Posterior vena cava (tissue), 2 donors: ENCODE measurements at places on chromosomes 12 and 14. TPM values are rescaled to one million over a fixed set of nuclear protein-coding genes. Genes with fewer than 3 reads are reported as not detected.

- DNase-seq, result no peak
Measured at GRCh38 chr12:110687396-110688169, 1.3 kb downstream of the HVCN1 start.

DNA sequence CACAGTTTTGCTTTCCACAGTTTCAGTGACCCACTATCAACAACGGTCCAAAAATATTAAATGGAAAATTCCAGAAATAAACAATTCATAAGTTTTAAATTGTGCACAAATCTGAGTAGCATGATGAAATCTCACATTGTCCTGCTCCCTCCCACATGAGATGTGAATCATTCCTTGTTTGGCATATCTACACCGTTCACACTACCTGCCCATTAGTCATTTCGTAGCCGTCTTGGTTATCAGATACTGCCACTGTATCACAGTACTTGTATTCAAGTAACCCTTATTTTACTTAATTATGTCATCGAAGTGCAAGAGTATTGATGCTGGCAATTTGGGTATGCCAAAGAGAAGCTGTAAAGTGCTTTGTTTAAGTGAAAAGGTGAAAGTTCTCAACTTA lies 145.3 kb downstream of the SLC5A8 start:
- no peak for DNase-seq

- DNase-seq, result no peak
Measured at GRCh38 chr12:89695830-89696229, 12.8 kb downstream of the ATP2B1 start.

DNA sequence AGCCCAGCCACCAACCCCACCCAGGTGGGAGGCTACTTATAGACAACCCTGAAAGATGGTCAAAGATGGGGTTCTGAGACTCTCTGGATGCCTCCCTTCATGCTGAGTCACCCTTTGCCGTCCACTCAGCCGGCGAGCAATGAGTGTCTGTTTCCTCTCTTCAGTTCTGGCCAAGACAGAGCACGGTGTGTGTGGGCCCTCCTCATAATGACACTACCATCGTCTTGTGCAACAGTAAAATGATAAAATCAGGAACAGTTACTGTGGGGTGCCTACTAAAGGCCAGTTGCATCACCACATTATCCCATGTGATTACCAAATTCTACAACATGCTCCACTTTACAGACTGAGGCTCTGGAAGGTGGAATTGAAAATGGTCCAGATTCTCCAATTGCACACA lies 7.0 kb upstream of the BDKRB1 start:
- DNase-seq, result peak; percentile 83

- DNase-seq, result peak; percentile 43
Measured at GRCh38 chr14:101918065-101918989, 46.0 kb upstream of the DYNC1H1 start.

Gene TSHR
- total RNA-seq, result 1.1 TPM

- DNase-seq, result no peak
Measured at GRCh38 chr12:56749359-56749758, 2.8 kb downstream of the PRIM1 start.

DNA sequence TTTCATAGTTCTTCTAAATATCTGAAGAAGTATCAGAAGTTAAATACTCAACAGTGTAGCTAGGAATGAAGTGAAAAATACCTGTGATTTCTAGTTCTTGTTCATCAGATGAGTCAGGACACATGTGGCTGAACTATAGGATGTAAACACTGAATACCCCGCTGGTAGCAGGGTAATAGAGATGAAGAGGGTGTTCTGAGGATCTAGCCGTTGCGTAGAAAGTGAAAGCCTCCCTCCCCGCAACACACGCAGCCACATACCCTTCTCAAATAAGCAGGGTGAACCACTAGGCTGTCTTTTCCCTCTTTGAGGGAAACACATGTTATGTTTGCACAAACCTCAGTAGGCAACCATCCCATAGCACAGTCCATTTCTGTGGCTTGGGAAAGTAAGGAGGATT lies 16.4 kb upstream of the RNASE12 start:
- no peak for DNase-seq

GRCh38 chr14:90692061-90692460 lies 124.2 kb downstream of the TTC7B start:
- no peak for DNase-seq

Gene PZP
- 0.42 TPM for total RNA-seq

DNA sequence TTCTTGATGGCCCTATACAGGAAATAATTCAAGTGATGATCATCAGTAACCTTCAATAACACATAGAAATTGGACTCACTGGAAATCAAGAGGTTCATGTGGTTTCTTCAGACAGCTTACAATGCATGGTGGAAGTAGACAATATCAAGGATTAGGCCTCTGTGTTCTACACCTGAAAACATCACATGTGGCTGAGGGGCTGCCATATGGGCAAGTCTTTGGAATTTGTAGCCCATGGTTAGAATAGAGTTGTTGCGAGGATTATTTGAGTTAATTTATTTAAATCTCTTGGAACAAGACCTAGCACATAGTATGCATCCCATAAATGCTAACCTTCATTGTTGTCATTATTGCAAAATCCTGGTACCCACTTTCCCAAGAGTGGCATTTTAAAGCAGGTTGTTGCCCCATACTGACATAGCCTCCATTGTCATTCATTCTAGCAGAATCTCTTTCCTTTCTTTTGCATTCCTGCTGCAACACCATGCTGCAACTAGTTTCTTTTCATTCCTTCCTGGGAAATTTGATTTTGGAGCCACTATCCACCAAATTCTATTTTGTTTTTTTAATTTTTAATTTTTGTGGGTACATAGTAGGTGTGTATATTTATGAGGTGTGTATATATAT lies 352.7 kb upstream of the NAV3 start:
- no peak for DNase-seq

- DNase-seq, result no peak
Measured at GRCh38 chr12:90512518-90512917, 442.5 kb downstream of the CCER1 start.

Gene GPRC5D
- total RNA-seq, result not detected

GRCh38 chr12:98154850-98155249 lies 360.5 kb upstream of the TMPO start:
- no peak for DNase-seq

- peak; percentile 91 for DNase-seq
Measured at GRCh38 chr14:79278798-79279644, 932.3 kb downstream of the DIO2 start.

DNA sequence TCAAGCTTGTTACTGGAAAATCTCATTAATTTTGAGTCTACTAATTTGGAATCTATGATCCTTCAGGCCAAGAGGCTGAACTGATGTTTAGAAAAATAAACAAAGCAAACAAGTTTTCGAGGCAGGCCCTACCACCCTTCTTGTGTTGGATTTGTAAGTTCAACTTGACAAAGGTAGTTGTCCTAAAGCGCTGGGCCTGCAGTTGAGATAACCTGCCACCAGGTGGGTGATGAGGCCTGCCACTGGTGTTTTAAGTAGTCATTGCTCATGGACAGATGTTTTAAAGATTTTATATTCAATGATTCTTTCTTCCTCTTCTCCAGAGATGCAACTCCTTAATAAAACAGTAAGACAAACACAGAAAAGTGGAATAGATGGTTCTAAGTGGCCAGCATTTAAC lies 19.4 kb downstream of the ACVRL1 start:
- peak; percentile 73 for DNase-seq

DNA sequence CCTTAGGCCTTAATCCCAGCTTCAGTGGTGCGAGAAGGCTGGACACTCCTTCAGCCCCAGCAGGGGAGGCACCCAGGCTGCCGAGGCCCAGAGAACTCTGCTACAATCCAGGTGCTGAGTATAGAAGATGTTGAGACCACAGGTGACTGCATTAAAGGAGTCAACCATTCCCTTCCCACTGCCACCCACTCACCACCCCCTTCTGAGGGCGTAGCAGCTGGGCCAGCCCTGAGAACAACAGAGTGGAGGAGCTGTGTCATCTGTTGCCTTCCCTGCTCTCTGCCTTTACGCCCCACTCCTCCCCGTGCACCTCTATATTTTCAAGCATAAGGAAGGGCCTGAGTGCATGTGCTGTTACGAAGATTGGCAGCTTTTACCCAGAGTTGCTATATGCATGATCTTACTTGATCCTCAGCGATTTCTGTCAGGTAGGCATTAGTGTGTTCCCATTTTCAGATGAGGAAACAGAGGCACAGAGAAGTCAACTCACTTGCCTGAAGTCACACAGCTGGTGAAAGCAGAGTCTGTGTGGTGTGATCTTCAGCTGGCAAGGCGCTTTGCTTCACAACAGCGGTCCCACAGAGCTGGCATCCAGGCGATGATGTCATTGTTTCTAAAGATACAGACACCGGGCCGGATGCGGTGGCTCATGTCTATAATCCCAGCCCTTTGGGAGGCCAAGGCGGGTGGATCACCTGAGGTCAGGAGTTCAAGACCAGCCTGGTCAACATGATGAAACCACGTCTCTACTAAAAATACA lies 46.7 kb downstream of the RIN3 start:
- no peak for DNase-seq

- DNase-seq, result peak; percentile 65
Measured at GRCh38 chr12:51904951-51905470, 2.3 kb upstream of the ACVRL1 start.

- no peak for DNase-seq
Measured at GRCh38 chr12:94202245-94203180, 54.1 kb downstream of the PLXNC1 start.

DNA sequence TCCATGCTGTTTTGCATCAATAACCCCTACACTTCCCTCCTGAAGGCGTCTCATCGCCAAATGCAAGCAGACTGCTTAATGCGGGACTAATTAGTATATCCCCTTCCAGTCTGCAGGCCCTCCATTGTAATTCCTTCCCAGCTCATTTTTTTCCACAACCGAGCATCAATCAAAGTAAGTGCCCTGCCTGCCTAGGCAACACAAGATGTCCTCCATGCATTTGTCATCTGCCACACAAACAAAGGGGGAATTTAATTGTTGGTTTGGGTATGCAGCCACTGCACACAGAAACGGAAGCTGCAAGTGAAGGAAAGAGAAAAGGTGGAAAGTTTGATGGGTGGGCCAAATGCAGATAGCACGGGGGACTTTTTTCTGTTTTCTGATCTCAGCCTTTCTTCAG lies 168.0 kb downstream of the EGLN3 start:
- DNase-seq, result no peak

Gene OR6C6
- not detected for total RNA-seq

- DNase-seq, result no peak
Measured at GRCh38 chr14:93686268-93686667, 102.0 kb downstream of the PRIMA1 start.

DNA sequence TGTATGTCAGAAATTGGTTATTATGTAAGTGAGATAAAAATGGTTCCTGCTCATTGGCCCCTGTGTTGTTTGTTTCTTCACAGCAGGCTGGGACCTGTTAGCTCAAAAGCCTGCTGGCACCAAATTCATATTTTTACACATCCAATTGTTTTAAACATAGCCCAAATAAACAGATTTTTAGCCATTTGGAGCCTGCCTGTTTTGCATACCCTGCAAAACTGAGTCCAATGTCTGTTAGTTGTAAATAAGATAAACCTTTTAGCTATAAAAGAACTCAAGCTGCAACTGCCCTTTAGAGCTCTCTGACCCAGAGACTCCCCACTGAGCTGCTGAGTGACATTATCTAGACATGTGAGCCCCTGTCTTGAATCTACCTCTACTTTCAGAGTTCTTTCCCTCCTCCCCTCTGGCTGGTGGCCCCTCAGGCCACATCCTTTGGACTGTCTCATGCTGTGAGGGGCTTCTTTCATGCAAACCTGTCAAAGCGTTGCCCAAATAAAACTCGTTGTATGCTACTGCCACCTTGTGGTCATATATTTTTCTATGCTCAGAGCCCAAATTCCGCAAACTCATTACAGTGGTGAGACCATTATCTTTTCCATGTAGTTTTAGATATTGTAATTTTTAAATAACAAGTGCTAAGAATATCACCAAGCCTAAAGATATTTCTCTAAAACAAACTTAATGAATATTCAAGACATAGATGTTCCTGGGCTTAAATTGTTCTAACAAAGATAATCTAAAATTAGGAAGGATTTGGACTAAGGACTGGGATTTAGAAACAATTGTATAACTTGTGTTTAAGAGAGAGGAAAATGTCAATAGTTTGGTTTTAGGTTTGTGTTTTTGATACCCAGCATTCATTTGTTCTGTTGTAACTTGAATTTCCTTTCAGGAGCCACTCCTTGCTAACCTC lies 337.9 kb downstream of the AACS start:
- no peak for DNase-seq

Gene NPAS3
- 2.6 TPM for total RNA-seq

Gene ART4
- total RNA-seq, result 11.3 TPM

Gene SLCO1B3
- total RNA-seq, result not detected

DNA sequence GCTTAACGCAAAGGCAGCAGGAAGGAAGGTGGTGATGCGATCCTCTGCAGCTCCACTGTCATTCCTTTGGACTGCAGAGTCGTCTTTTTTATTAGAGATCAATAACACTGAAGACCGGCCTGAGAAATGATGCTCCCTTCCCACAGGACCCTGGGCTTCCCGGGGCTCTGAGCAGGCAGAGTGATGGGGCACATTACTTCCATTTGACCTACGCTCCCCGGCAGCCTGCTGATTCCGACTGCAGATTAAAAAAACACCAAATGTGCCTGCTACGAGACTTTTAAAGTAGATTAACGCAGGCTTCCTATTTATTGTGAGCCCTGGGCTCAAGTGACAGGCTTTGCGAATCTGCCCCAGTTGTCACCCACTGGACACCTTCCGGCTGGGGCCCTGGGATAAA lies 37.5 kb downstream of the KCNA1 start:
- no peak for DNase-seq

GRCh38 chr14:77125281-77125801 lies 16.2 kb downstream of the ZDHHC22 start:
- no peak for DNase-seq

GRCh38 chr12:88253371-88253978 lies 111.4 kb downstream of the TMTC3 start:
- DNase-seq, result no peak

GRCh38 chr12:50590869-50591268 lies 86.1 kb downstream of the DIP2B start:
- no peak for DNase-seq

Gene RAD51B
- total RNA-seq, result 15.1 TPM

Gene LBHD2
- not detected for total RNA-seq

DNA sequence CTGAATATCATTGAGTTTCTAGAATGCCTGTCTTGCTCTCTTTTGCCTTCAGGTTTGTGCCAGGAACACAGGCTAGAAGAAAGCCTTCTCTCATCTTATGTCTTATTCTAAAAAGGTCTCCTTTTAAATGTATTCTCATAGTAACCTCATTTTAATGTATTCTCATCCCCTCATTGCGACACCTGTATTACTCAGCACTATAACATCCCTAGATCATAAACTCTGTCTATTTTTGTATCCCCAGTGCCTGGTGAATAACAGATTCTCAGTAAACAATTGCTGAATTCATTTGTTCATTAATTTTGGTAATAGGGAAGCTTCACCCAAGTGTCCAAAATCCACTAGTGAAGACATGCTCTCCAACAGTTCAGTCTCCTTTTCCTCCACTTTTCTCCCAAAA lies 8.8 kb upstream of the LRRK2 start:
- no peak for DNase-seq

DNA sequence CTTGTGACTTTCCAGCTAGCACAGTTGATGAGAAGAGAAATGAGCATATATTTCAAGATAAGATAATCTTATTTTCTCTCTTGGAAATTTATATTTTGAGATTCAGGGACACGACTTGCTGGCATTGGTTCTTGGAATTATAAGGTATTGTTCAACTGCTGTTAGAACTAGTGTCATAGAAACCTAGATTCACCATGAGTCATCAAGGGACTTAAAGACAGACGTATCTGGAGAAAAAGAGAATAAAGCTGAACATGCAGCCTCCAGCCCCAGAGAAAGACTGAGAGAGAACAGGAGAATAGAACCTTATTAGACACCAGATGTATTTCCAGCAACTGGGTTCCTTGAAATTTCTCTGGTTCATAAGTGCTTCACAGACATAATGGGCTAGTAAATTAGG lies 194.4 kb upstream of the PPFIA2 start:
- no peak for DNase-seq

Gene MARCHF9
- 9.4 TPM for total RNA-seq

Gene PTGDR
- total RNA-seq, result 4.5 TPM
